ENCODE measurements at places on chromosomes 6 and 20. TPM values are rescaled to one million over a fixed set of nuclear protein-coding genes. Genes with fewer than 3 reads are reported as not detected.

The NKX2-2 gene
- total RNA-seq, result not detected

DNA sequence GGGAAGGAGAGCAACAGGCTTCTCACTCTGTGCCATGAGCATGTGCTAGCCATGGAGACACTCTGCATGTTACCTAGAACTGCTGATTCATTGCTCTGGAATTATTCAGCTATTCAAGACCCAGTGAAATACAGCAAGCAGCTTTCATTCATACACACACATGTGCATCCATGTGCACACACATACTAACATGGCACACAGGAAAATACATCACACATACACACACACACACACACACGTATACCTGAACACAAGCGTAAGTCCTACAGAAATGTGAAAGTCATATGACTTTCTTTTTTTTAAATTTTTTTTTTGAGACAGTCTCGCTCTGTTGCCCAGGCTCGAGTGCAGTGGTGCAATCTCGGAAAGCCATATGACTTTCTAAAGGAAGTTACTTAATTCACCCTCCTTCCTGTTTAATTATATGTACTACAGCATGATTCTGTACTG, 108.2 kb upstream of the NFATC2 start:
- no peak for DNase-seq

The OSER1 gene
- 37.2 TPM for total RNA-seq

GRCh38 chr6:156107624-156108101, 652.0 kb upstream of the NOX3 start:
- no peak for DNase-seq

The SLC17A9 gene
- total RNA-seq, result 4.7 TPM
